ENCODE measurements at places on chromosomes 5 and 9. TPM values are rescaled to one million over a fixed set of nuclear protein-coding genes. Genes with fewer than 3 reads are reported as not detected.
A peak's percentile ranks its signal among the peaks of the same experiment; 100 is the strongest.

GRCh38 chr5:42993516-42994245 lies 46.4 kb downstream of the ANXA2R start:
- DNase-seq = peak; percentile 74

- DNase-seq = no peak
These were observed 319.3 kb upstream of the ZNF608 start for GRCh38 chr5:125065741-125066140.

DNA sequence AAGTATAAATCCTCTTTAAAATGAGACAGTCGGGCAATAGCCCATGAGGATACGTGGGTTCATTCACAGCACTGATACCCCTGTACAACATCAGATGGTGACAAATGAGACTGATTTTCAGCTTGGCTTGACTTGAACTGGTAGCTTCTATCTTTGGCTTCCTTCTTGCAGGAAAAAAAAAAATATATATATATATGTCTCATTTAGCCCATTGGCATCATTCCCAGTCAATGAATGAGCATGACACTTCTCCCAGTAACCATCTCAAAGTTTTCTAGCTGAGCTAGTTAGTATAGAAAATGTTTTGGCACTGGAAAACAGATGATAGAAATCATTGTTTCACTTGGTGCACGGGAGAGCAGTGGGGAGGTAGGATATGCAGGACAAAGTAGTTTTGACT lies 222.5 kb upstream of the TAS2R1 start:
- DNase-seq = no peak

DNA sequence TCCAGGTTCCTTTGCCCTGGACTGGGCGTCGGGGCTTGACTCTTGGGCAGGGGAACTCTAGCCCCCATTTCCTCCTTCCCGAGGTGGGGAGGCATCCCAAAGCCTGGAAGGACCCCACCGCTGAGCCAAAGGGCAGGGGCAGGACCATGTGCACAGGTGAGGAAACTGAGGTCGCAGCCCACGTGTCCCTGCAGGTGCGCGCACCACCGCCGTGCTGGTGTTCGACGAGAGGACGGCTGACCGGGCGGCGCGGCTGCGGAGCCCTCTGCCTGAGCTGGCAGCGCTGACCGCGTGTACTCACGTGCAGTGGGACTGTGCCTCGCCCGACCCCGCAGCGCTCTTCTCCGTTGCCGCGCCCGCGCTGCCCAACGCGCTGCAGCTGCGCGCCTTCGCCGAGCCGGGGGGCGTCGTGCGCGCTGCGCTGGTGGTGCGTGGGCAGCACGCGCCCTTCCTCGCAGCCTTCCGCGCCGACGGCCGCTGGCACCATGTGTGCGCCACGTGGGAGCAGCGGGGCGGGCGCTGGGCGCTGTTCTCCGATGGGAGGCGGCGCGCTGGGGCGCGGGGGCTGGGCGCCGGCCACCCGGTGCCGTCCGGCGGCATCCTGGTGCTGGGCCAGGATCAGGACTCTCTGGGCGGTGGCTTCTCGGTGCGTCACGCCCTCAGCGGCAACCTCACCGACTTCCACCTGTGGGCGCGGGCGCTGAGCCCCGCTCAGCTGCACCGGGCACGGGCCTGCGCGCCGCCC lies 2.8 kb downstream of the ADGRD2 start:
- no peak for DNase-seq

Gene TAF11L5
- not detected for total RNA-seq

DNA sequence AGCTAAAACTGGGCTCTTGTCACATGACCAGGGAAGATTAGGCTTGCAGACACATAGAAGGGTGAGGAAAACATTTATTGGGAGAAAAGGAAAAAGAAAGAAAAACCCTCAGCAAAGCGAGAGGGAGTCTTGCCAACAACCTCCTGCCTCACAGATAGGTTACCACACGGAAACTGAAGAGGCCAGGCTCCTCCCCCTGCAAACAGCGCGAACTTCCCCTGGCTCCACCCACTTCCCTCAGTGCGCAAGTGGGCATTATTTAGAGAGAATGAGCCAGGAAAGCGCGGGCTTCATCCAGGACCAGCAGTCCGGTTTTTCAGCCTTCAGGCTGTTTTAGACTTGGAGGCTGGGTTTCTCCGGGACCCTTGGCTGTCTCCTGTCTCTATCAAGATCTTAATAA lies 70.3 kb downstream of the STK32A start:
- no peak for DNase-seq

DNA sequence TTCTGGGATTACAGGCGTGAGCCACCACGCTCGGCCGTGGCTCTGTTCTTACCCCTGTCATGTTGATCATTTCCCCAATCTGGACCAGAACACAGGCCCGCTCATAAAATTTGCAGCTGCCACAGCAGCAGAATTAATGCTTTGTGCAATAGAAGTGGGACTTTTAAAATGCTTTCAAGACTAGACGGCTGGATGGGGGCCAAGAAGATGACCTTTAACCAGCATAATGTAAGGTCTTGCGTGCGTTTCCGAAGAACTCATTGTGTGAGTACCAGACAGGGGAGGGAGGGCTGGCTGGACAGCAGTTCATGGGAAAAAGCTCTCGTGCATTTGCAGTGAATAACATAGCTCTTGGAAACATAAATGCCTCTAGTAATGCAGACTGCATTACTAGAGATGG lies 3.5 kb upstream of the WDR38 start:
- DNase-seq = no peak

DNA sequence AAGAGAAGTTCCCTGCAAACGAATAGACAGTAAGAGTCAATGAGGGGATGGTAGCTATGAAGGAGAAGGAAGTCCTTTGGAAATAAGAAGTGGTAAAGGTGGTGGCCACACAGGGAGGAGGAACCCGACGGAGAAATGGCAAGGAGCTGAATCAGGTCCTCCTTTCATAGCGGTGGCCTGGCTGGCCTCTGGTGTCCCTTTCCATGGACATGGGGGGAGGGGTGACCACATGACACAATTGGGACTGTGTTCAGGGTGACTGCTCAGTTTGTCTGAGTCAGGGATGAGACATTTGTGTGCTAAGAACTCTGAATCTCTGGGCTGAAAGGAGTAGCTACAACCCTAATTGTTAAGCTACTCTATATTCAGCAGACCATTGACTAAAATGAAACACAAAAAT lies 28.7 kb upstream of the TIMD4 start:
- DNase-seq = no peak

GRCh38 chr5:40981420-40981819 lies 72.1 kb downstream of the C7 start:
- no peak for DNase-seq

DNA sequence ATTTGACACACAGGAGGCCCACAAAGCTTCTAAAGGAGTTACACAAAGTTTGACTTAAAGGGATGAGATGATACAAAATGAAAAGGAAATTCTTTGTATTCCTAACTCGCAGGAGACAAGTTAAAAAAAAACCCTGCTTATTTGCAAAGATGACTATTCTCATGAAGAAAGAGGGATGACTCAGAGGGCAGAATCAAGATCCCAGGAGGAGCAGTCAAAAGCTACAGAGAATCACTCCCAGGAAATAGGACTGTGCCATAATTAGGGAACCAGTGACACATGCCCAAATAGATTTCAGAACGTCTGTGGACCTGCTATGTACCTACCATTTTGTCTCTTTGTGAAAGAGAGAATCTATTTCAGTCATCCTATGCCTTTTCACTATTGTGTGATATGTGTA lies 103.5 kb upstream of the ARRDC3 start:
- no peak for DNase-seq

GRCh38 chr5:180839935-180840334 lies 21.1 kb downstream of the ZFP62 start:
- DNase-seq = no peak

DNA sequence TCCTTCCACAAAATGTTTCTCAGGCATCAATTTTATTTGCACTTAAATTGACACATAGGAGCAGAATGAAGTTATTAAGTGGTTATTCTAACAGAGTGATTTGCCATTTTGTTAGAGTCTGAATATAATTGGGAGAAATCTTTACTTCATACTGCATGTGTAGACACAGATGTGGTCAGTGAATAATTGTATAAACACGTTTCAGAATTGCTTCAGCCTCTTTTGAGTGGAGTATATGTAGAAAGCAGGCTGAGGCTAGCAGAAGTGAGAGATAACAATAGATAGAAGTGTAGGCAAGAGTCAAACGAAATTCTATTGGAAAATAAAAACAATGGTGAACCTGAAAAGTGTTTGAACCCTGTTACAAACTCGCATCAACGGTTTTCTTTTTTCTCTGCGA lies 270.7 kb downstream of the TMEM167A start:
- no peak for DNase-seq

- no peak for DNase-seq
These were observed 41.8 kb downstream of the DPYSL3 start for GRCh38 chr5:147467973-147468508.

Gene AGTPBP1
- 24.5 TPM for total RNA-seq

GRCh38 chr9:70475211-70475610 lies 60.8 kb upstream of the KLF9 start:
- DNase-seq = no peak

- no peak for DNase-seq
These were observed 58.1 kb upstream of the ZNF354A start for GRCh38 chr5:178788381-178789085.

- no peak for DNase-seq
These were observed 44.0 kb downstream of the FANCC start for GRCh38 chr9:95273369-95274022.

GRCh38 chr5:82656341-82656761 lies 378.2 kb upstream of the RPS23 start:
- DNase-seq = no peak

Gene SH3RF2
- total RNA-seq = 2.5 TPM

GRCh38 chr5:54247226-54247625 lies 63.1 kb downstream of the ARL15 start:
- DNase-seq = no peak

DNA sequence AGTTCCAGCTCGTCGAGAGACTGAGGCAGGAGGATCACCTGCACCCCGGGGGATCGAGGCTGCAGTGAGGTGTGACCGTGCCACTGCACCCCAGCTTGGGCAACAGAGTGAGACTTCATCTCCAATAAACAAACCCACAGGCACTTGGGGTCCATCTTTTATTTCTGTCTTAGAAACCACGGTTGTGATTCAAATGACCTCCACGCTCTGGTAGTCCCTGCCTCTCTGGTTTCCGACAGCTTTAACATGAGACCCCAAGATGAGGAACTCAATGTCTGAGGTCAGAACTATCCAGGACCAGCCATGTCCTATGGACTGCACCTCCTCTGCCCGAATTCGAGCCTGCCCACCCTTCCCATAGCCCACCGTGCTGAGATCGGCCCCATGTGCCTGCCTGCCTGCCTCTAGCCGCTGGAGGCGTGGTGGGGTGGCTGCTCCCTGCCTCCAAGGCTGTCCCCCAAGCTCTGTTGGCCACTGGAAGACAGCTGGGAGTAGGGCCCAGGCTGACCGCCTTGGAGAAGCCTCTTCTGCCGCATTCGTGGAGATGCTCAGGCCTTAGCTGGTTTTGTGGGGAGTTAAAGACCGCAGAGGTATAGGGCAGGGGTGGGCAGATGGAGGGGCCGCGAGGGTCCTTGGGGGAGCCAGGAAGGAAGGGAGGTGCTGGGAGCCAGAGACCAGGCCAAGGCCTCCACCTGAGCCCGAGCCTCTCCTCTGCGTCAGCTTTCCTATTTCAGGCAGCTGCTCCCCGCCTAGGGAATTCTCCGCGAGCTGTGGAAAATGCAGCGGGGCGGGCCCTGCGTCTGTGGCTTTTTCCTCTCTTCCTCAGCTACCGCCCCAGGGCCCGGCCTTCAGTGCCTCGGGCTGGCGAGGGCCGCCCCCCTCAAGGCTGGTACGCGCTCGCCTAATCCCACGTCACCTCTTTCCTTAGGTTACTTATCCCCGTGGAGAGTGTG lies 6.9 kb upstream of the WDR5 start:
- no peak for DNase-seq

- DNase-seq = no peak
These were observed 1.9 kb downstream of the OCLN start for GRCh38 chr5:69494452-69494851.

- DNase-seq = no peak
These were observed 117.2 kb upstream of the PHYKPL start for GRCh38 chr5:178349625-178350353.

- DNase-seq = no peak
These were observed 3.4 kb upstream of the RXRA start for GRCh38 chr9:134322781-134323241.

GRCh38 chr5:120512791-120513650 lies 48.9 kb downstream of the PRR16 start:
- DNase-seq = no peak

- DNase-seq = no peak
These were observed 437.0 kb downstream of the PIK3R1 start for GRCh38 chr5:68652534-68652965.

DNA sequence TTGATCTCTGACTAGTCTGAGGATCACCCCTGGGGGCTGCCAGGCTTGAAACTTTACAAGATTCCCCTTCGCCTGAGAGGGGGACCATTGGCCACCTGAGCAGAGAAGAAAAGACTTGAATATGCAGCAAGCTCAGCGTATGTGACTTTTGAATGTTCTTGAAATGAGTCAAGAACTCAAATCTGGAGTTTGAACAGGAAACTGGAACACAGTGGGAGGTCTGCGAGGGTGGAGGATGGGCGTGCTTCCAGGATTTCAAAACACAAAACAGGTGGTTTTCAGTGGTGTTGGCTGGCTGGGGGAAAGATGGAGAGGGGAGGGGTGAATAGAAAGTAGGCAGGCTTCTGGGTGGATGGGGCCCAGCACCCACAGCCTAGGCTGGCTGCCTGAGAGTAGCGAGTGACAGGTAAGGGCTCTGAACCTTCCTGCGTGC lies 40.6 kb downstream of the TMEM174 start:
- no peak for DNase-seq

Gene SARDH
- 0.35 TPM for total RNA-seq

- DNase-seq = no peak
These were observed 141.8 kb downstream of the DOCK2 start for GRCh38 chr5:169778622-169779596.

Gene MYOZ3
- 0.59 TPM for total RNA-seq

GRCh38 chr5:64634997-64635686 lies 55.2 kb upstream of the SHISAL2B start:
- no peak for DNase-seq

DNA sequence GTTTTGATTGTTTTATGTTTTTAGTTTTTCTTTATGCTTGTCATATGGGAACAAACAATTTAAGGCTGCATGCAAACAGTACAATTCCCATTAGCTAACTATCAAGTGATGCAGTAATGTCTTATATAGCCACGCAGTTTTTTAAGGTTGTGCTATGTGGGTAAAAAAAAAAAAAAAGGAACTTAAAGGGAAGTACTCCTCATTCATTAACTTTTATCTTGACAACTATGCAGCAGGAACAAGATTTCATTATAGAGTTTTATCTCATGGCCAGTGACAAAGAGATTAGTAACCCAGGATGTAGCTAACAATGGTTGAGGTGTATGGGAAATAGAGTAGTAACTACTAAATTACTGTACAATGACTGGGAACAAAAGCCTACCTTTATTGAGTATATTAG lies 1008.2 kb upstream of the CDH9 start:
- no peak for DNase-seq

- DNase-seq = no peak
These were observed 8.9 kb upstream of the NKX2-5 start for GRCh38 chr5:173243831-173244305.

Measured in pulmonary artery endothelial cell (primary cell).